ENCODE measurements at places on chromosomes 11 and 22. TPM values are rescaled to one million over a fixed set of nuclear protein-coding genes. Genes with fewer than 3 reads are reported as not detected.

CD3E gene
- not detected for total RNA-seq

CCND1 gene
- total RNA-seq: 422 TPM

OR52E2 gene
- not detected for total RNA-seq

EIF4ENIF1 gene
- total RNA-seq: 5.8 TPM

TNNT3 gene
- 0.46 TPM for total RNA-seq

GRIK4 gene
- total RNA-seq: not detected

SMC1B gene
- not detected for total RNA-seq

NLRP6 gene
- total RNA-seq: not detected

SCGB1C1 gene
- not detected for total RNA-seq

DNA sequence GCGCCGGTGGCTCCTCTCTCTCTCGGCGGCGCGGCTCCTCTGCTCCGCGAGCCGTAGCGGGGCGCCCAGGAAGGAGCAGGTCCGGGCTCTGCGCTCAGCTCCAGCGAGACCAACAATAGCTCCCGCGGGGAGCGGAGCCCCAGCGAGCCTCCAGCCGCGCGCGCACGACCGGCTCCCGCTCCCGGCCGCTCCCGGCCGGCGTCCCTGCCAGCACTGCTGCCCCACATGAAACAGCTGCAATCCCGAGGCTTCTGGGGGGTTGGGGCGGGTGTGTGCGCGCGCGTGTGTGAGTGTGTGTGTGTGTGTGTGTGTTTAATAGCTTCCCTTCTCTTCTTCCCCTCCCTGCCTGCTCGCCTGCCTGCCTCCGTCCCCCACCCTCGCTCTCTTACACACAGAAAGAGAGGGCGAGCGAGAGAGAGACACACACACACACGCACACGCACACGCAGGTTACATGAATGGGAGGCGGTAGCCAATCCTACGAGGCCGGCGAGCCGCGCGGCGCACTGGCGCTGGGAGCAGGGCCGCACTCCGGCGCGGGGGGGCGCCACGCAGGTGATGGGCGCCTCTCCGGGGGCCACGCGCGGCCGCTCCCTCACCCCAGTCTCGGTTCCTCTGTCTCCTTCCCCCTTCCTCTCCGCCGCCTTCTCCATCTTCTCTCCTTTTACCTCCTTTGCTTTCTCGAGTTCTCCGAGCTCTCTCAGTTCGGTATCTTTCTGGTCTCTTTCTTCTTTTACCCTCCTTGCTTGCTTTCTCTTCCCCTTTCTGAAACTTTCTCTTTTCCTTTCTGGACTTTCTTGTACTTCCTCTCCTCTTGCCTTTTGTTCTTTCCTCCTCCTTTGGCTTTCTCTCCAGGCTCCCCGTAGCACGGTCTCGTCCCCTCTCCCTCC, at the start of gene TENM4:
Gene TENM4 (minus strand): TSS at position 460 of the 890 bp plus-strand sequence. CDS start 371,086 bp downstream, outside the sequence.
- DNase-seq: peak; percentile 26

DNA sequence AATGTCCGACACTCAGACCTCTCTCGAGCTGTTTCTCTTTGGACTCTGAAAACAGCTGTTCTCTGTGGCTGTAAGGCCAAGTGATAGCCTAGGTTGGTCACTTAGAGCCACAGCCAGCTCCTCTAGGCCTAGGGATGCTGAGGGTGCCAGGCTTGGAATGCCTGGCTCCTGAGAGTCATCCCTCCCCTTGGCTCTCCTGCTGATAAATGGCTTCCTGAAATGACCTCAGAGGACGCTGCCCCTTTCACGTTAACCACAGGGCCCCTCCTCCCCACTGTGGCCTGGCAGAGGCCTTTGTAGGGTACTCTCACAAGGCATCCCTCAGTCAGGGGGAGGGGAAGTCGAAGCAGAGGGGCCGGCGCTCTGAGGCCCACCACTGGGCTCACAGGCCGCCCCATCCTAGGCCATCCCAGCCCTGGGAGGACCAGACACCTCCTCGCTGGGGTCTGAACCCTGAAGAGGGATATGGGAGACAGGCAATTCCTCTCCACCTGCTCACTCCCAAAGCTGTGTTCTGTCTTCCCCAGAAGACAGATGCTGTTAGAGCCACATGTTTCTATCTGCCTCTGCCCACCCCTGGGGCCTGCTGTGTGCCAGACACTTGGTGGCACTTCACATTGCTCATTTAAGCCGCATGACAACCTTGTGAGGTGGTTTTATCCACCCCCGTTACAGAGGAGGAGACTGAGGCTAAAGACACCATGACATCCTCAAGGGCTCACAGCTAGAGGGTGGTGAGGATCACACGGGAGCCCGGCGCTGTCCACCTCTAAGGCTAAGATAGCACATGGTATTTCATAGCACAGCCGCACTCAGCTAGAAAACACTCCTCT, 50.9 kb downstream of the ARFGAP3 start:
- peak; percentile 65 for DNase-seq

DNA sequence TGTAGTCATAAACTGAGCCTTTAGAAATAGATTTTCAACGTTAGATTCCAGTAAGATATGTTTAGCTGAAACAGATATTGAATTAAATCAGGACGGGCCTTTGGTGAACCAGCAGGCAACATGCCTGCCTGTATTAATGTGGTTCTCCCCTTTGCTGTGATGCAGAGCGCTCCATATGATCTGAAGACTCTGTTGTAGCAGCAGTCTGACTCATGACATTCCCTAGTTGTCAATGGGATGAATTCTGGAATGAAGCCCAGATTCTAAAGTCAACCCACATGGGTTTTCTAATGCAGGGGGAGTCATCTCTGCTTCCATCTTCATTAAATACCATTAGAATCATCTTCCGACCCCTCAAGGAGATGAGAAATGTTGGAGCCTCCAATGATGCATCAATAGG, 864.5 kb downstream of the NTM start:
- DNase-seq: no peak

GRCh38 chr22:39868741-39869140, 24.8 kb downstream of the ENTHD1 start:
- no peak for DNase-seq

- no peak for DNase-seq
These were observed 792.0 kb downstream of the ETS1 start for GRCh38 chr11:127795326-127795725.

- no peak for DNase-seq
These were observed 880.8 kb downstream of the FAM181B start for GRCh38 chr11:81852896-81853295.

GRCh38 chr11:91639359-91639758, 585.3 kb upstream of the FAT3 start:
- DNase-seq: no peak

GRCh38 chr22:28348613-28349609, 330.7 kb downstream of the TTC28 start:
- no peak for DNase-seq

DNA sequence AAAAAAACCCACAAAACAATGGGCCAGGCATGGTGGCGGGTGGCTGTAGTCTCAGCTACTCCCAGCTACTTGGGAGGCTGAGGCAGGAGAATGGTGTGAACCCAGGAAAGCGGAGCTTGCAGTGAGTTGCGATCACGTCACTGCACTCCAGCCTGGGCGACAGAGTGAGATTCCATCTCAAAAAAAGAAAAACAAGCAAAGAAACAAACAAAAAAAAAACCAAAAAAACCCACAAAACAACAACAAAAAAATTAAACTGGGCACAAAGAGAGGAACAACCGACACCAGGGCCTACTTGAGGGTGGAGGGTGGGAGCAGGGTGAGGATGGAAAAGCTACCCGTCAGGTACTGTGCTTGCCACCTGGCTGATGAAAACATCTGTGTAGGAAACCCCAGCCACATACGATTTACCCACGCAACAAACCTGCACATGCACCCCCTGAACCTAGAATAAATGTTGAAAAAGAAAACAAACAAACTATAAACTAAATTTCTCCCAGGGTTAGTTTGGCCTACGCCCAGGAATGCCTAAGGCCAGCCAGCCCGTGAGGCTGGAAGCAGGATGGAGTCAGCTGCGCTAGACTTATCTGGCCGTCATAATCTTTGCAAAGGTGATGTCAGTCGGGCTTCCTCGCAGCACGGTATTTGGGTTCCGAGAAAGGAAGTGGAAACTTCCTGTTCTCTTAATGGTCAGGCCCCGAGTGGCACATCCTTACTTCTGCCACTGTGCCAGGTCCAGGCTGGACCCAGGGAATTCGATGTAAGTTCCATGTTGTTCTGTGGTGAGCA, 21.9 kb upstream of the CYB5R3 start:
- no peak for DNase-seq

- DNase-seq: no peak
These were observed 84.9 kb downstream of the CSNK2A3 start for GRCh38 chr11:11268119-11268518.

DNA sequence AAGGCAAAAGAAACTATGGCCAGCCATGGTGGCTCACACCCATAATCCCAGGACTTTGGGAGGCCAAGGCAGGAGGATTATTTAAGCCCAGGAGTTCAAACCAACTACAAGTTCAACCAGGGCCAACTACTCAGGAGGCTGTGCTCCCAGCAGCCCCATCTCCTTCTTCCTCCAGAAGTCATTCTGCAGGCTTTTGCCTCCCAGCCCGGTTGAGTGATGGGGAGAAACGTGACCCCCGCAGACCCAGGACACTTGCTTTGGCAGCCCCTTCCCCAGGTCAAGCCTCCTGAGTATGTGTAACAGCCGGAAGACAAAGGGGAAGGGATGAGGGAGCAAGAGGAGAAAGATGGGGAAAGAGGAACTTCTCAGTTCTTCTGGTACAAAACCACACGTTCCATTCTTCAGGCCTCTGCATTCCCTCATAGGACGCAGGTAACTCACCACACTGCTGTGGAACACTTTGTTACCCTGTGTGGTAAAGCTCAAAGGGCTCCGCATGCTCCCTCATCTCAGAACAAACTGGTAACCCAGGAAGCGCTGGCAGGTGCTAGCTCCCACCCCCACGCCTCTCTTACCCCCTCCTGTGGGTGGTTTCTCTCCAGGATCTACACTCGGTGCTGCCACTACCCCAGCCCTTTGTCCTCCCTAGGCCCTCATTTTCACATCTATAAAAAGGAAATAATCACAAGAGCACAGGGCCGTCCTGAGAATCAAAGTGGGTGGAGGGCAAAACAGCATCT, 4.0 kb downstream of the SULT4A1 start:
- no peak for DNase-seq

DNA sequence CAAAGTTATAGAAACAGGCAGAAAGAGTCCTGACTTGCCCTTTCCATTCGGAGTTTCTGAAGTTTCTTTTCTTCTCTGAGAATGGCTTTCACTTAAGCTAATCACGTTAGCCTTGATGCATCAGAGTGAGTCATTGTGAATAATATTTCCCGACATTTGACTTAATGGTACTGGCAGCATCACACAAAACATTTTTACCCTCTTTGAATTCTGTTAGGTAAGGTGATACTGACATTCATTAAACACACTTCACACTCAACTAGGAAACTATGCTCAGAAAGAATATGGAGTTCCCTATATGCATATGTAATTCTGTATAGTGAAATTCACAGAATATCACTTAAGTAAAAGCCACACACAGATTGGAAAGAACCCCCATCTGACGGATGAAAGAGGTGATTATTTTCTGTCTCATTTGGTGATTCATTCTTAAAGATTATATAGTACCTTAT, 120.8 kb upstream of the ARHGAP20 start:
- DNase-seq: peak; percentile 4

DNA sequence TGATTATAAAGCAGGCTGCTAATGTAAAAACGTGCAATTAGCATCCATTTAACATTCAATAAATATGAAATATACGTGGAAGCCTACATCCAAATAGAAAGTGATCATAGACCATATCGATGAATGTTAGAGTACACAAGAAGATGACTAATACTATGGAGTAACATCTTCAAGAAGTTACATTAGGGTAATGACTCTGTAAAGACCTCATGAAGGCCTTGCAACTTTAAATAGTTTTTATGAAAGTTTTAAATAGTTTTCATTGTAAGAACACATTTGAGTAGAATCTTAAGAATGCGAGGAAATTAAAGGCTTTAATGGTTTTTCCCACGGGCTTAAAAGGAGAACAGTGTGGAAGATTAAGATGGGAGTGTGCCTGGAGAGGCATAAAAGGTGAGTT, 1.4 kb downstream of the TRIM34 start:
- DNase-seq: no peak

DNA sequence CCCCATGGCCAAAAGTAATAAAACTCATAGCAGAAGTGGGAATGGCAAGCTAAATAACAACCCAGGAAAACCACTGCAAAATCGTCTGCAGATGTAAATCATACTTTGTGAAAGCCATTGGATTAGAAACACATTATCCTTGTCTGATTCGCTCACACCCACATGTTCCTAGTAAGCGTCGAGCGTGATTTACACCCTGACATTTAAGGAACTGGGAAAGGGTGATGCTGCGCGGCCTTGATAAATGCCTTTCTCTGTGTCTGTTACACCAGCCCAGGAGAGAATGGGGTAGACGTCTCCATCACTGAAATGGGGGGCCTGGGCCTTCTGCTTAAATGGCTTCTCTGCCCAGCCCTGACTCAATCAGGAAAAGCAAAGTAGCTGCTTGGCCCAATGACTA, 162.7 kb downstream of the NTM start:
- DNase-seq: no peak

GRCh38 chr22:44730022-44730393, 22.4 kb upstream of the ARHGAP8 start:
- DNase-seq: no peak

DNA sequence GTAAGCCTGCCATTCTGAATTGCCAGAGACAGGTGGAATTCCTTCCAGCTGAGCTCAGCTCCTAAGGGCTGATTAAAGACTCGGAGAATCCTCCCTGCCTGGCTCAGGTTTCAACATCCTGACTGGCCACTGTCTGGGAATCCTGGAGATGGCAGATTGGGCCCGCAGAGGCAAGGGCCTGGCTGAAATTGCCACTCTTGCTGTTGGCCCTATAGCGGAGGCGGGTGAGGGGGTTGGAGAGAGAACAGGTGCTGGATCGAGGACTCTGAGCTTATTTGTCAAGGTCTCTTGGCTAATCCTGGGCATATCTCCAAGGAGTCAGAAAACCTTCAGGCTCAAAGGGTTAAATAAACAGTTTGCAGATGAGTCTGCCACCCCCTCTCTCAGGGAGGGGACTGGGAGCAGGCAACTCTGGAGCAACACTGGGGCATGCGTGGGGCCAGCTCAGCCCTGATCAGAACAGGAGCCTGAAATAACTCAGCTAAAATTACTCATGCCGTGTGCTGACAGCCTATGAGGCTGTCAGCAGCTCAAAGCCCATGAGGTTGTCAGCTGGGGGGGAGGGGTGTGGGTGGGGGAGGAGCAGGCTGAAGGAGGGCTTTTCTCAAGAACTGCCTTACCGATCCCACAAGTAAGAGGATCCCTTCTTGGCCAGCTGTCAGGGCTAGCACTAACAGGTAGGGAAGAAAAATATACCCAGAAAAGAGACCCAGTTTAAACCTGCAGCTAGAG, 14.7 kb upstream of the MFRP start:
- peak; percentile 71 for DNase-seq

DNA sequence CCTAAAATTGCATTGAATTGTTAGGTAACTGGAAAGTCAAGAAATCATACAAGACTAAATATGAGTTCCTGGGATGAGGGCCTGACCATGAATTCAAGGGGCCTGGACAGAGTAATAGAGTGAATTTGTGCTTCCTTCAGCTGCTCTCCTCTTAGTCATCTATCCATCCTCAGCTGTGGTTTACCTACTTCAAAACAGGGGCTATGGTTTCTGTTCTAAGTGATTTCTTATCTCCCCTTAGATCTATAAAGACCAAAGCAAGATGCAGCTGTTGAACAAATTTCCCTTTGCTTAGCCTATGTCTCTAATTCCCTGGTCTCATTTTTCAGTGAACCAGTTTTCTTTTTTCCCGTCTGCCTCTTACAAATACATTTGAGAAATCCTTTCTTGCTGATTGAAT, 428.5 kb downstream of the FAM181B start:
- DNase-seq: peak; percentile 3
